Midbrain (tissue), 1 donor: ENCODE measurements at places on chromosomes 5 and 9.

DNA sequence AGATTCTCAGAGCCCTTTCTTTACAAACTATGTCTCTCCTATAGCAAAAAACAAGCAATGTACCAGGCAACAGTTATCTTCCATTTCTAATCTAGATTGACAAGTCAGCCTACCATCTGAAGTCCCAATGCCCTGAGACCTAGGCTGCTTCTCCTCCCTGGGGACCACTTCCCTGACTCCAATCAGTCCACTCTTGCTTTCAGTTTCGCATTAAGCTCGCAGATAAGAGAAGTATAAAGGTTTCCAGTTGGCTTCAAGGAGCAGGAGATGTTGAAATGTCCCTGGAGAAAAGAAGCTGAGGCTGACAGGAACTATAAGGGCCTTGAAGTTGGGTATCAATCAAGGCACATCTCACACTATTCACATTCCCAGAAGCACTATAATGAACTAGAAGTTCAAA is 32.3 kb downstream of the ERP44 start:
- no peak for DNase-seq

DNA sequence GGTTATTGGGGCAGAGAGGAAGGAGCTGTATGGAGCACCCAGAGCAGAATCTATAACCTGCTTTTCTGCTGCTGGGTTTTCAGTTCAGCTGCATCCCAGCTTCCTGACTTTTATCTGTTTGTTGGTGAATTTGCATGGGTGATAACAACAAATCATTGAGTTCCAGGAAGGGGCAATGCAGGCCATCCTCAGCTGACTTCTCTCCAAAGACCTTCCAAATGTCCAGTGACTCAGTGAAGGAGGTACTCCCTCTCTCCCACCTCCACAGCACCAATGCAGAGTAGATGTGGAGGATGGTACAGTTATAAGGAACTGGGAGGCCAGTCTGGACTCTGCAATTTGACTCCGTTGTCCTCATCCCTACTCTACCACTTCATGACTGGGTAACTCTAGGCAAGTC is 1.6 kb upstream of the TXN start:
- DNase-seq, result no peak

- DNase-seq, result no peak
Observed at GRCh38 chr5:19564036-19564435, 424.0 kb downstream of the CDH18 start.

DNA sequence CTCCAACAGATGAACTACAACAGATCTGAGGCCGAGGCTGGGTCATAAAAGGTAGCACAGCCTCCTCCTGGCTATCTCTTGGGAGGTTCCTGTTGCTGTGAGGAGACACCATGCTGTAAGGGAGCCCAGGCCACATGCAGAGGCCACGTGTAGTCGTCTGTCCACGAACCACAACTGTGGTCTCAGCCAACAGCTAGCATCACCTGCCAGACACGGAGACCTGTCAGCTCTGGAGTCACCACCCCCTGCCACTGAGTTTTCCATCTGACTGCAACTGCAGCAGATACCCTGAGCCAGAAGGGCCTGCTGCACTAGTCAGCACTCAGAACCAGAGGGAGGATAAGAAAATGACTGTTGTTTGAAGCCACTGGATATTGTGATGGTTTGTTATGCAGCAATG is 12.7 kb upstream of the GOLM1 start:
- DNase-seq, result no peak

DNA sequence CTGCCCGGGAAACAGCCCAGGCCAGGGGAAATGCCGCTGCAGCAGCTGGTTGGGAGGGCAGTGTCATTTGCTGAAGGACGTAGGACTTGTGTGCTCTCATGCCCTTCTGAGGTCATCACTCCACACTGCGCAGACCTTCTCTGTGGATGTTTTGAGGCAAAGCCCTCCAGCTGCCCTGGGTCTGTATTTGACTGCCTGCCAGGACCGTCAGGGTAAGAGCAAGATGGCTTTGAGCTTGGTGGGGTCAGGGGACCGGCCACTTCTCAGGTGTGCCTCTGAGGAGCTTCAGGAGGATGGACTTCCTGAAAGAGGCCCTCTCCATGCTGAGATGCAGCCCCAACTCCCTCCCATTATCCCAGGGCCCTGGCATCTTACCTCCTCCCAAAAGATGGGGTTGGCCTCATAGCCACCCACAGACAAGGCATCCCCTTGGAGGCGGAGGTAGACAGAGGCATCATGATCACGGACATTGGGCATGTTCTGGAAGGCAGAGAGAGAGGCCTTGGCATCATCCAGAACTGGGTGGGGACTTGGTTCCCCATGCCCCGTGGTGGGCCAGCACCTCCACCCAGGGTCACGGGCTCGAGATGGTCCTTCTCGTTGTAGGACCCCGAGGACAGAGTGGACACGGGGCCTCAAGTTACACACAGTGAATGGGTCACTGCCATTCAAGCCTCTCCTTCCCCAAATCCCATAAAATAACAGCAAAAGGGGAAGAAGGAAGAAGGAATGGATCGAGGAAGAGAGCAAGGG is 19.4 kb downstream of the SARDH start:
- DNase-seq, result no peak

GRCh38 chr9:113281356-113281755 is 5.9 kb downstream of the PRPF4 start:
- DNase-seq, result no peak

DNA sequence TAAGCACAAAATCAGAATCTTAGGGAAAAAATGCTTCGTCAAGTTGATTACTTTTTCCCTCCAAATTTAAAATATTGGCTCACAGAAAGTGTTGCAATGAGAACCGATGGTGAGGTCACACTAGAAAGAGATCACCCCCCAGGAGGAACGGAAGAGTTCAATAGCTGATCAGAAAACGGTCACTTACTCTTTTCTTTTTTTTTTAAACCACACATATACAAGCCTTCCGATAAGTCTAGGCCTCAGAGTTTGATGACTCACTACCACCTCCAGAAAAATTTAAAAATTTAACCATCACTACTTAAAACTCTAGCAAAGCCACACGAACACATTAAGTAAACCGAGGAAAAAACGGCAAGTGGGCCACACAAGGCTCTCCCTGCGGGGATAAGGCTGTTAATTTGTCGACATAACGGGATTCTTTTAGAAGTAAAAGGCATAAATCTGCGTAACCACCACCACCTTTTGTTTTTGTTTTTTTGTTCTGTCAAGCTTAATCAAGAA is 1.2 kb downstream of the SURF4 start:
- DNase-seq, result no peak

DNA sequence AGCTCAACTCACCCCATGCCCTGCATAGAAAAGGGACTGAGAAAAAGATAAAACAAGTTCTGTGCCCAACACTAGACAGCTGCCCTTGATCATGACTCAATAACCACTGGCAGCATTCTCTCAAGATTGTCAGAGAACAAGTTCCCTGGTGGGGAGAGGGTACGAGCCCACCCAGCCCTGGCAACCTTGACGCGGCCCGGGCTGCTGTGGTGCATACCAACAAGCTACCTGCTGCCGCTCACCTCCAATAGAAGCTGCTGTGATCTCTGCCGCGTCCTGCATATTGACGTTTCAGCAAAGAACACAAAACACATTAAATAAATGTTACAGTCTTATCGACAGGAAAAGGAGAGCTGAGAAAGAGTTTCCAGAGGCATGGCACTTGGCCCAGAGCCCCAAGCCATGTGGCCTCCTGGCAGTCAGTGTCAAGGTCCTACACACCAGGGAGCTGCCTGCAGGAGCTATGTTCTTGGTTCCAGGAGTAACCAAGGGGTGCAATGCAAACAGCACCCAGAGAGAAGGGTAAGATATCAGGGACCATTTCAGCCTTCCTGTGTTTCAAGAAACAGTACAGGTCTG is 28.3 kb downstream of the WHRN start:
- DNase-seq, result no peak

GRCh38 chr9:70802206-70802605 is 319.2 kb downstream of the TRPM3 start:
- no peak for DNase-seq
